ENCODE measurements at places on chromosomes 6 and 20. TPM values are rescaled to one million over a fixed set of nuclear protein-coding genes. Genes with fewer than 3 reads are reported as not detected.

- no peak for DNase-seq
Measured at GRCh38 chr6:136564180-136564579, 14.0 kb upstream of the MAP7 start.

- no peak for DNase-seq
Measured at GRCh38 chr6:149093643-149094042, 223.9 kb upstream of the TAB2 start.

- no peak for DNase-seq
Measured at GRCh38 chr6:56647172-56647762, 4.6 kb upstream of the DST start.

- no peak for DNase-seq
Measured at GRCh38 chr6:99613705-99614429, 7.2 kb downstream of the PRDM13 start.

DNA sequence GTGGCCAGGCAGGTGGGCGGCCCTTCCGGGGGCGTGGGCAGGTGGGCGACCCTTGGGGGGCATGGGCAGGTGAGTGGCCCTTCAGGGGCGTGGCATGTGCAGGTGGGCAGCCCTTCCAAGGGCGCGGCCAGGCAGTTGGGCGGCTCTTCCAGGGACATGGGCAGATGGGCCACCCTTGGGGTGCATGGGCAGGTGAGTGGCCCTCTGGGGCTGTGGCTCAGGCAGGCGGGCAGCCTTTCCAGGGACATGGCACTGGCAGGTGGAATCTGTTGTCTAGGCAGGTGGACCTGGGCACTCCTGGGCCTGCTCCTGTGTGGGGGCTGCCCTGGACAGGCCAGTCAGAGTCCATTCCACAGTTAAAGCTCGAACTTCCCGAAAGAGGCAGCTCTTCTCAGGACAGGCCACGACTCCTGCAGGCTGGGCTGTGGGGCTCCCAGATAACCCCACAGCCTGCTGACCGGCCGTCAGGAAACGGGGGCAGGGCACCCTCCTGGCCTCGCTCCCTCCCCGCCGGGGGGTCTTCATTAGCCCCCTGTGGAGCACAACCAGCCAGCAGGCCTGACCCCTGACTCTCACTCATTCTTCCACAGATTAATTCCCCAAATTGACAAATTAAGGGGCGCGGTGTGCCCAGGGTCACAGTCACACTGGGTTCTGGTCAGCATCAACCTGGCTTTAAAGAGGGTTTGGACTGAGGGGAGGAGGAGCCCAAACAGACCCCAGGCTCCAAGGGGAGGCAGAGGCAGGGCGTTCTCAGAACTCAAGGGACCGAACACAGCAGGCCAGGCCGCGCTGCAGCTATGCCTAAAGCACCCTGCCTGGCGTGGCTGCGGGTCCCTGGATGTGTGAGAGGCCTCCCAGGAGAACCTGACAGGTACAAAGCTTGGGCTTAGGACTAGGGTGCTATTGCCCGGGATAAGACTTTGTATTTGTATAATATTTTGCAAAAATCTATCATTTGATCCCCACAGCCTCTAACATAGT is 130.0 kb downstream of the DLL1 start:
- no peak for DNase-seq

- no peak for DNase-seq
Measured at GRCh38 chr6:141472162-141472928, 660.4 kb upstream of the GJE1 start.

- DNase-seq = no peak
Measured at GRCh38 chr6:161833099-161833860, 559.4 kb upstream of the AGPAT4 start.

DNA sequence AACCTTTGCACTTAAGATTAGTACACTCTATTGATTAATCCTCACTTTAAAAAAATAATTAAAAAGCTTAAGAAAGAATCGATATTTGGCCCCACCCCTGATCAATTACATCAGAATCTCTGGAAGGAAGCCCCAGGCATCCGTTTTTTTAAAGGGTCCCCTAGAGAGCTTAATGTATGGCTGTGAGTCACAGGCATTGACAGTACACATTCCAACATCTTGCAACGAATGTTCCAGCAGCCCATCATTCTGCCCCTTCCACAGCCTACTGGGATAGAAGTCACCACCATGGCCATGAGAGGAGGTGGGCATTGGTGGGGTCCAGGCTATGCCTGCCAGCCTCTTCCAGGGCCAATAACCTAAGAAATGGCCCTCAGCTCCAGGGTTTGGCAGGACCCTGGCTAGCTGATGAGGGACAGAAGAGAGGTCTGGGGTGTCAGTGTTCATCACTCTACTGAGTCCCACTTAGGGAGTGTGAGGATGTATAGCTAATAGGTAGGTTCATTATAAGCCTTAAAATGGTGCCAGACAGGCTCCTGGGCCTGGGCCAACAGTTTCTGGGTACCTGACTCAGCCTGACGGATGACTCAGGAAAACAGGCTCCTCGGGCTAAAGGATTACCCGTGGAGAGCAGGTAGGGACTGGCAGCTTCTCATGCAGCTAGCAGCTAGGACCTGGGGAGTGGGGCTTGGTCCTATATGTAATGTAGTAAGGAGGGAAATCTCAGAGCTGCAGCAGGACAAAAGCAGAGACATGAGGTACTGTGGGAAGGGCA is 40.4 kb downstream of the MDGA1 start:
- peak; percentile 47 for DNase-seq

The LPIN3 gene
- 18.2 TPM for total RNA-seq

The DUSP15 gene
- 4.5 TPM for total RNA-seq

The EEF1E1 gene
- 52.6 TPM for total RNA-seq

Data from kidney epithelial cell (primary cell).